ENCODE measurements at places on chromosomes 16 and 17. TPM values are rescaled to one million over a fixed set of nuclear protein-coding genes. Genes with fewer than 3 reads are reported as not detected.

HOXB8 gene
- total RNA-seq = not detected

C1QL1 gene
- total RNA-seq = 7.5 TPM

ASB16 gene
- total RNA-seq = 0.19 TPM

CFAP20 gene
- 45.6 TPM for total RNA-seq

GRCh38 chr16:56628486-56629350 lies 3.1 kb downstream of the MT1E start:
- no peak for DNase-seq

DNA sequence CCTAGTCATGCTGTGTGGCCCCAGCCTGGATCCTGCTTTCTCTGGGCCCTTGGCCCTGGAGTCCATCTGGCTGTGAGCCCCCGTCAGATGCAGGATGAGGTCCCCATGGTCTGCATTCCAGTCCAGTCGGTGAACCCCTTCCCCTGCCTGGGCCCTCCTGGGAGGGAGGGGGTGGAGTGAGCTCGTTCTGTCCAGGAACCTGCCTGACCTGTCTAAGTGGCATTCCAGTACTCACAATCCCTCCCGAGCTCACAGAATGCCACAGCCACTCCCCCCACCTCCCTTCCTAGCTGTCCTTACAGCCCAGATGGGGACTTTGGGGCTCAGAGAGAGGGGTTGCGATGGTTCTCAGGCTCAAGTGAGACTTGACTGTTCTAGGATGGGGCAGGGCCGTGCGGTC lies 15.5 kb downstream of the SPNS2 start:
- DNase-seq = no peak

DNA sequence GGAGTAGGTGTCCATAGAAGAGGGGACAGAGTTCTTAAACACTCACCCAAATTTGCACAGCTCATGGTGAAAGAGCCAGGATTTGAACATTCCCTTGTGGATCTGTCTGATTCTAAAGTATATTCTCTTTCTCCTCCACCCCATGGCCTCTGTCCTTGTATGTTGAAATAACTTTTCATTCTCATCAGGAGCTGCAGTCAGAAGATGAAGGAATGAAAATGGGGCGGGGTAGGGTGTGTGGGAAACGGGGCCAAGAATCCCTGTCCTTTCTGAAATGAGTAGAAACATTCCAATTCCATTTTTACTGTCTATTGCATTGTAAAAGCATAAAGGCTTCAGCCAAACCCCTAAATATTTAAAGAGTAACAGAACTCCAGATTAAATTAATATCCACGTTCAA lies 42.8 kb downstream of the NOG start:
- no peak for DNase-seq

Measured in H1 (cell line).